ENCODE measurements at places on chromosomes 6 and 20.

- DNase-seq: no peak
Observed at GRCh38 chr6:92376691-92377090, 1042.7 kb downstream of the EPHA7 start.

DNA sequence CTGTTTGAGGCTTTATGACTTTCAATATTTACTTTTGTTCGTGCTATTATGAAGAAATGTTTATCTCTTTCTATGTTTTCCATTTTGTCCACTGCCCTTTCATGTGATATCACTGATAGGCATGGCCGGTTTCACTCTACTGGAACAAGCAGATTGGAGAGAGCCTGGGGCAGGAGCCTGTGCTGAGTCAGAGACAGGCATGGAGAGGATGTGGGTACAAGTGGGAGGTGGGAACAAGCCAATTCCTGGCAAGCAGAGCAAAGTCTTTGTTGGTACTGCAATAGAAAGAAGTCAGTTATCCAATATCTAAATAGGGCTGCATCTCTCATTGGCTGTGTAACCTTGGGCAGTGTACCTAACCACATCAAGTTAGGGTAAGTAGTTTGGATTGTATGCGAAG lies 545.6 kb upstream of the MAP3K7 start:
- DNase-seq: no peak

DNA sequence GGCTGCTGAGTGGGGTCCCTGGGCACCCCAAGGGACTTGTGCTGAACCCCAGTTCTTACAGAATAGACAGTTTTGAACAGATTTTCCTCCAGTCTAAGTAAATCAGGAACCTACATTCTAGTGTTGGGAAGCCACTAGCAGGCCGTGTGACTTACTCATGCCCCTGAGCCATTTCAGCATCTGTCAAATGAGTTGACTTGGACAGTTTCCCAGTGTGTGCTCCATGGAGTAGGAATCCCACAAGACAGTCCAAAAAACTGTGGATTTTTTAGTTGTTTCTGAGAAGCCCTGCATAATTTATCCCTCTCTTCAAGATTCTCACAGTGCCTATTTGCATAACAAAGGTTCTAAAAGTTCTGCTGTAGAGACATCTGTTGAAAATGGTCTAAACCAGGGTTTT lies 2.1 kb downstream of the GABRR2 start:
- peak; percentile 74 for DNase-seq

GRCh38 chr6:52522655-52523054 lies 54.2 kb downstream of the TRAM2 start:
- no peak for DNase-seq

DNA sequence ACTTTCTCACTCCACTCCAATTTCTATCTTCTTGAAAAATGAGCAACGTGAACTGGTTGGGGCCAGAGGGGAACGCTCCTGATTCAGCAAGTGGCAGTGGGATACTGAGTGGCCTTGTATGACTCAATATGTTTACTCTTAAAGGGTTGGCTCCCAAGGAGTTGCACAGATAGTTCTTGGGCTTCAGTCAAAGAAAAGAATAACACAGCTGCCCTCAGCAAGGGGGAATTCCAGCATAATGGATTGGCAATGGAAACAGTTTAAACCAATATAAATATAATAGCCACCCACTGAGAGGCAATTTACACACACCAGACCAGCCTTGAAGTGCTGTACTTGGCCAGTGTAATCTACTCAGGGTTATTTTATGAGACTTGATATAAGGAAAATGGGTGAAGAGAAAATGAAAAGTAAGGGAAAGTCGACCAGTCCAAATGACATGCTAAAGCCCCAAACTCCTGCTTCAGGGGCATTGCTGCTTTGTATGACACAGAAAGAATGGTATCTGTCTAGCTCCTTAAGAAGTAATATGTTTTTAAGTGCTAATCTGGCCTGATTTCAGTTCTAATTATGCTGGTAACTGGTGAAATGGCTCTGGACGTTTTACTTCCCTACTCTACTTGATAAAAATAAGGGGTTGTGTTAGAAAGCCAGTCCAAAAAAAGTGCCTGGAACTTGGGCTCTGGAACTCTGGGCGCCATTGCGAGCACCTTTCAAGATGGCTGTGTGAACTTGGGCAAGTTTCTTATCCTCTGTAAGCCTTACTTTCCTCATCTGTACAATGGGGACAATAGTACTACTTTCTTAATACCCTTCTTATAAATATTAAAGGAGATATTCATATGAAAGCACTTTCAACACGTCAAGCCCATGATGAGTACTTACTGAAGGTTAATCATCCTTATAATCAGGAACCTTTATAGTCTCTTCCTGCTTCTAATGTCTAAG lies 712.9 kb upstream of the MAP3K7 start:
- no peak for DNase-seq

DNA sequence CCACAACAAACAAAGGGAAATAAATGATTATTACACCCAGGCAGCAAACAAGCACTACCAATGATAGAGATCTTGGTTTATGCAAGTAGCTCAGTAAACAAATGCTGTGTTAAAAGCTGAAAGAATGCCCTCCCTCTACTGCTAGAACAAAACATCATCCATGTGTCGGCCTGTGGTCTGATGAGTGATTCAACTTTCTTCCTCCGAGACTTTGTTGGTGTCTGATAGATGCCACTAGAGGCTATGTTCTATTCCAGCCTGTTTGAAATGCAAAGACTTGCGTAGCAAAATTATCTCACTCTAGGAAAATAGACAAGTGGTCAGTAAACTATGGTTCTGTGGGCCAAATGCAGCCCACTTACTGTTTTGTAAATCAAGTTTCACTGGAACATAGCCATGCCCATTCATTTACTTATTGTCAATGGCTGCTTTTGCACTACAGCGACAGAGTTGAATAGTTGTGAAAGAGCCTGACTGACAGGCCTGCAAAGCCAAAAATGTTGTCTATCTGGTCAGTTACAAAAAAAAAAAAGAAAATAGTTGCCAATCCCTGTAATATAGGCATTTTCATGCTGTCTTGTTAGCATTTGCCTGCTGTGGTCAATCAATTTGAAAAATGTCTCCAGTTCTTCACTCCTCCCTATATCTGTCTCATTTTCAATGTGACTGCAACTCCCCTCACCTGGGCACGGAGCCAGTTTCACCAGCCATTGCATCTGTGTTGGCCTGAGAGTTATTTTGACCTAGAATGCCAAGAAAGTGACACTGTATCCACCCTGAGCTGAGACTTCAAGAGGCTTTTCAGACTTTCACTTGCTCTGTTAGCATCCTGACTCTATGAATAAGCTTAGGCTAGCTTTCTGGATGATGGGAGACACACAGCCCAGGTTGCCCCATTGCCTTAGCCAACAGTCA lies 544.6 kb upstream of the BTBD3 start:
- DNase-seq: no peak

DNA sequence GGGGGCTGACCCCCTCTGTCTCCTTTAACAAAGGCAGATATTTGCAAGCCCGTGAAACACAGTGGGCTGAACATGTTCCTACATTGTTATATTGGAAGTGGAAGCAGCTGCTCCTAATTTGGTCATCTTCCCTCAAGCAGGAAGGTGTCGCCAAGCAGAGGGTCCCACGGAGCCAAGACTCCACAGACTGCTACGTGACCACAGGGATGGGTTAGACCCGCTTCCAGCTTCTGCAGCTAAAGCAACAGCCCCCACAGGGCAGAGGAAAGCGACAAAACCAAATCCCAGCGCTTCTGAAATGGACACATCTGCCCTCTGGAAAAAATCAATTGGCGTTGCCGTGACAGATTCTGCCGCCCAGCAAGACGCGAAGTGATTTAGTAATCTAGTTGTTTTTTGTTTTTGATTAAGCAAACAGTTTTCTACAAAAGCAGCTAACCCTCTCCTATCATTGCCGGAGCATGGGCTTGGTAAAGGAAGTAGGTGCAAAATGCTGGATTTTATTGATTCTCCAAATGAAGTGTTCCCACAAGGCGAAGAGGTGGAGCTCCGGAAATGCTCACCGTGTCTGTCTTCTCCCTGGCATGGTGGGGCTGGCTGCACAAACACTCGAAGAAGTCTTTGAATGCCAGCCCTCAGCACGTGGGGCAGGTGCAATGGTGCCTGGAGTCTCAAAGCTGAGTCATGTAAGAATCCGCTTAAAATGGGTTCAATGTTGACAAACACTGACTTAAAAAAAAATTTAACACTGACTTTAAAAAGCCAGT lies 79.4 kb upstream of the FRMD1 start:
- no peak for DNase-seq

GRCh38 chr6:27078734-27079357 lies 168.7 kb upstream of the PRSS16 start:
- DNase-seq: peak; percentile 44

GRCh38 chr20:741620-742019 lies 26.7 kb downstream of the SLC52A3 start:
- no peak for DNase-seq

DNA sequence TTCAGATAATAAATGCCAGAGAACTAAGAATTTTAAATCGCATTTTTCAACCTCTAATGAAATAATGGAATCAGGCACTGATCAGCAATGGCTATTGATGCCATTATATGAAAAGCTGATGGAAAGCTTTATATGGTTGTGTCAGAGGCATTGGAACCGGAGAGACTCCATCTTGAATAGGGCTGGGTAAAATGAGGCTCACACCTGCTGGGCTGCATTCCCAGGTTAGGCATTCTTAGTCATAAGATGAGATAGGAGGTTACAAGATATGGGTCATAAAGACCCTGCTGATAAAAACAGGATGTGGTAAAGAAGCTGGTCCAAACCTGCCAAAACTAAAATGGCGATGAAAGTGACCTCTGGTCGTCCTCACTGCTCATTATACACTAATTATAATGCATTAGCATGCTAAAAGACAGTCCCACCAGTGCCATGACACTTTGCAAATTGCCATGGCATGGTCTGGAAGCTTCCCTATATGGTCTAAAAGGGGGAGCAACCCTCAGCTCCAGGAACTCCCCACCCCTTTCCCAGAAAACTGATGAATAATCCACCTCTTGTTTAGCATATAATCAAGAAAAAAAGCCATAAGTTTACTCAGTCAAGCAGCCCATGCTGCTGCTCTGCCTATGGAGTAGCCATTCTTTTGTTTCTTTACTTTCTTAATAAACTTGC lies 40.2 kb upstream of the CD83 start:
- DNase-seq: no peak

DNA sequence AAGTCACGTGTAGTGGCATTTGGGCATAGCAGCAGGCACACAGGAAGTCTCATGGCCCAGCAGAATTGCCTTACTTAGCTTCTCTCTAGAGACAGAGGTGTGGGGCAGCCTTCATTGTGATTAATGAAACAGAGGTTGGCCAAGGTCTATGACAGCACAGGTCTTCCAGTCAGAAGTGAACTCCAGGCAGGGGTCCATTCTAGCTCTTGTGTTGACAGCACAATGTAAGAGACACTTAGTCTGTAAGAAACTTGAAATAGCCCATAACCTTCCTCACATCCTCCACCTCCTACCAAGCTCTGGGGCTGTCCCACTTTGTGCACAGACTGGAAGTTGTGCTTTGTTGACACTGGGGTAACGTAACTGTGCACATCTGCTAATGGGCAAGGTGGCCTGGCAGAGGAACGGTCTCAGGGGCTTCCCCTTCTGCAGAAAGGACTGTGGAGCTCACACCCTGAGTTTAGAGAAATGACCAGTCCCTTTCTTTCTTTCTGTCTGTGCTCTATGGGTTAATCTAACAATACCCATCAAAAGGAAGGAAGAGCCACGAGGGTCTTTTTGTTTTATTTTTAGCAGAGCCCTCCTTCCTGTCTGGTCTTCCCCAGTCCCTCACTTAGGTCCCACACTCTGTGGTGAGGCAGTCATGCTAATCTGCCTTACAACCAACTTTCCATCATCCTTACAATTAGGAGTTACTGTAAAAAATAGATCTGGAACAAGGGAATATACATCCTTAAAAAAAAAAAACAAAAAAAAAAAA lies 35.6 kb upstream of the TAGAP start:
- no peak for DNase-seq

DNA sequence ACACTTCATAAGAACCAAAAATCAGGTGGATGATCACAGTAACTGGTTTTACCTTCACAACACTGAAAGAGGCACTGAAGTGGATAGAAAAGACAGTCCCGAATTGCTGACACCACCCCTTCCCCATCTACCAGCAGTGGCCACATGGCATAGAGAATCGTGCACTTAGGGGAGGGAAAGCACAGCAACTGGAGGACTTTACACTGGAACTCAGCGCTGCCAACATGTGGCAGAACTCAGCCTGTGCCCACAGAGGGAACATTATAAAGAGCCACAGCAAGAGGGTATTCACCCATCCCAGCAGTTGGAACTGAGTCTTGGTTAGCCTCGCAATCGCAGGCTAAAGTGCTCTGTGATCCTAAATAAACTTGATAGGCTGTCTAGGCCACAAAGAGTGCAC lies 6.5 kb upstream of the KIAA1586 start:
- no peak for DNase-seq

DNA sequence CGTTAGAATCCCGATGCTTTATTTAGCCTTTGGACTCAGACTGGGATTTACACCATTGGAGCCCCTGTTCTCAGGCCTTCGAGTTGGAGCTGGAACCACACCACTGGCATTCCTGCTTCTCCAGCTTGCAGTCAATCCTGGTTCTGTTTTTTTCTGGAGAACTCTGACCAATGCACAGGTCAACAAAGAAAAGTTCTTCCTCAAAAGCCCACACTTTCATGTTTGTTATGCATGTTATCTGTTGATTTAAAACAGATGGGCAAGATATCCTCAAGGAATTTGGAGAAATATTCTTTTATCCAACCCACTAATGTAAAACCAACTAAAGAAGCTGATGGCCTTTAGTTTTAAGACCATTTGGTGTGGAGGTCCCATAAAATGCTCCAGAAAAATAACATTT lies 205.7 kb downstream of the ANKRD60 start:
- no peak for DNase-seq
